ENCODE measurements at places on chromosomes 13 and 19. TPM values are rescaled to one million over a fixed set of nuclear protein-coding genes. Genes with fewer than 3 reads are reported as not detected.

The INTS6 gene
- total RNA-seq = 51.2 TPM

The ZNF583 gene
- total RNA-seq = 11.8 TPM

The CXCL17 gene
- 4.4 TPM for total RNA-seq

The CALR3 gene
- total RNA-seq = not detected

The CYSLTR2 gene
- total RNA-seq = 22.2 TPM

The GARIN5A gene
- total RNA-seq = 2.7 TPM

The DNAAF3 gene
- total RNA-seq = 1.9 TPM

The GJB2 gene
- total RNA-seq = 6.1 TPM

The ZNF525 gene
- total RNA-seq = 12.2 TPM

The PNMA8B gene
- total RNA-seq = 1.0 TPM

GRCh38 chr19:36771261-36772231, 1.1 kb downstream of the ZNF850 start:
- no peaks in the 10 kb centered on the region for H3K4me1 ChIP-seq
- H3K36me3 ChIP-seq = peaks cover under 1% of the 10 kb centered on the region
- H3K27me3 ChIP-seq = no peaks in the 10 kb centered on the region
- DNase-seq = peak; percentile 82
- peak overlapping the region; percentile 85 for H3K27ac ChIP-seq

DNA sequence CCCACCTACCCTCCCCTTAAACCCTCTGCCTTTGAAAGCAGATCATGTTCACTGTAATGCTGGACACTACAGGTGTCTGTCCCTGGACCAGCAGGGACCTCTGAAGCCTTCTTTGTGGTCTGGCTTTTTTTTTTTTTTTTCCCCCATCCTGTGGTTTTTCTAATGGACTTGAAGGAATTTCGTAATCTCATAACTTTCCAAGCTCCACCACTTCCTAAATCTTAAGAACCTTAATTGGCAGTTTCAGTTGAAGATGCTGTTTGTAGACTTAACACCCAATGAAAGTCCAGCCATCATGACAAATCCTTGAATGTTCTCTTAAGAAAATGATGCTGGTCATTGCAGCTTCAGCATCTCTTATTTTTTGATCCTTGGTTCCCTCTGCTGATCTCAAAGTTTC, 45.0 kb upstream of the LRCH1 start:
- no peaks in the 10 kb centered on the region for H3K27me3 ChIP-seq
- no peak overlapping the region for H3K27ac ChIP-seq

- no peak overlapping the region for H3K4me3 ChIP-seq
- DNase-seq = peak; percentile 16
- no peaks in the 10 kb centered on the region for H3K36me3 ChIP-seq
- no peaks in the 10 kb centered on the region for H3K27me3 ChIP-seq
- peaks cover 6% of the 10 kb centered on the region for H3K4me1 ChIP-seq
- peak overlapping the region; percentile 97 for H3K27ac ChIP-seq
Observed at GRCh38 chr19:34135821-34136611, 36.3 kb upstream of the LSM14A start.

GRCh38 chr13:68023838-68024581, 793.9 kb upstream of the PCDH9 start:
- H3K4me3 ChIP-seq = no peak overlapping the region
- no peaks in the 10 kb centered on the region for H3K27me3 ChIP-seq
- peak overlapping the region; percentile 40 for H3K27ac ChIP-seq
- no peaks in the 10 kb centered on the region for H3K36me3 ChIP-seq

GRCh38 chr13:41827507-41828213, 133.2 kb downstream of the VWA8 start:
- H3K27me3 ChIP-seq = no peaks in the 10 kb centered on the region
- H3K36me3 ChIP-seq = no peaks in the 10 kb centered on the region
- peak overlapping the region; percentile 53 for H3K27ac ChIP-seq
- H3K4me3 ChIP-seq = no peak overlapping the region
- DNase-seq = peak; percentile 21

- H3K4me1 ChIP-seq = no peaks in the 10 kb centered on the region
- H3K27ac ChIP-seq = no peak overlapping the region
- no peak for DNase-seq
- H3K36me3 ChIP-seq = no peaks in the 10 kb centered on the region
Observed at GRCh38 chr19:4108767-4109625, 14.9 kb downstream of the MAP2K2 start.

DNA sequence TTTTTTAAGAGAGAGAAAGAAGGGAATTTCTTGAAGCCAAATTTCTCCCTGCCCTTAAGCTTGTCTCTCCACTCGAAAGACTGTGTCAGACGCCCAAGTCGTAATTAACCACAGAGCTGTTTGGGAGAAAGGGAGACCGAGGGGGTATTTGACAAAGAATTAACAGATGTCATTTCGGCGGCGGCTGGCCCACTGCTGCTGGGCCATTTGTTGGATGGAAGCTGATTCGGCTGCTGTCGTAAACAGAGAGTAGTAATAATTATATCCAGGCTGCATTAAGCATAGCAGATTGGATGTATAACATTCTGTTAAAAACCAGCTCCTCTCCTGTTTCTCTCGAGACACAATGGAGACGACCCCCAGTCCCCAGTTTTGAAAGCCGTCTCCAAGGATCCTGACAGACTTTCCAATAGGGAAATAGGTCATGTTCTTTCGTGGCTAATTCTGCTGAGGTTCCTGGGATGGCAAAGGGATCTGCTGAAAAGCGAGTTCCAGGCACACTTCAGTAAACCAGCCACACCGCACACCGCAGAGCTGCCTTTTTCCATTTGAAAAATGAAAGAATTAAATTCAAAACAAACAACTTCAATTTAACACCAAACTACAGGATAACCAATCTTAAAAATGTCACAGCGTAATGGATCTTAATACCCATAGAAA, 71.5 kb downstream of the KCTD15 start:
- no peak for DNase-seq
- H3K4me3 ChIP-seq = no peak overlapping the region
- H3K36me3 ChIP-seq = no peaks in the 10 kb centered on the region
- peak overlapping the region; percentile 74 for H3K27ac ChIP-seq
- H3K4me1 ChIP-seq = peaks cover 15% of the 10 kb centered on the region
- no peaks in the 10 kb centered on the region for H3K27me3 ChIP-seq

DNA sequence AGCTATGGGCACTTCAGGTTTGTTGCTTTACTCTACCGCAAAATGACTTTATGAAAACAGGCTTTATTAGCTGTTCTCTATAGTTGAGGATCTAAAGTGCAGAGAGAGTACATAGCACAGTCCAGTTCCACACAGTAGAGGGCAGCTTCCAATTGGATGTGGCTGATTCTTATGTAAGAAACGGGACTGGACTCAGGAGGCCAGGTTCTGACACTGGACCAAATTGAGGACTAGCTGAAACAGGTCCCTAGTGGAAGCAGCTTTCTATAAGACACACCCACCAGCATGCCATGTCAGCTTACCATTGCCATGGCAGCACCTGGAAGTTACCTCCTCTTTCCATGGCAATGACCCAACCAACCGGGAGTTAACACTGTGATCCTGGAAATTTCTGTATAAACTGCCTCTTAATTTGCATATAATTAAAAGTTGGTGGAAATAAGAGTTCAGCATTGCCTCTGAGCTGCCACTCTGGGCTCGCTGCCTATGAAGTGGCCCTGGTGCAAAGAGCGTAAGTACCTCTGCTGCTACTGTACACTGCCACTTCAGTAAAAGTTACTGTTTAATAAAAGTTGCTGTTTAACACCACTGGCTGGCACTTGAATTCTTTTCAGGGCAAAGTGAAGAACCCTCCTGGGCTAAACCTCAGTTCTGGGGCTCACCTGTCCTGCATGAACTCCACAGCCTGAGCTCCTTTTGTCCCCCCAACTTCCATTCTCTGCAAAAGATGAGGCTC, 211.9 kb upstream of the SLC10A2 start:
- no peaks in the 10 kb centered on the region for H3K36me3 ChIP-seq
- DNase-seq = no peak
- H3K27me3 ChIP-seq = no peaks in the 10 kb centered on the region
- peaks cover under 1% of the 10 kb centered on the region for H3K4me1 ChIP-seq
- no peak overlapping the region for H3K4me3 ChIP-seq
- H3K27ac ChIP-seq = no peak overlapping the region

GRCh38 chr19:2150794-2151338, 500 bp downstream of the AP3D1 start:
- H3K36me3 ChIP-seq = no peaks in the 10 kb centered on the region
- peak overlapping the region; percentile 94 for H3K4me3 ChIP-seq
- no peaks in the 10 kb centered on the region for H3K27me3 ChIP-seq
- H3K4me1 ChIP-seq = peaks cover 18% of the 10 kb centered on the region
- peak; percentile 49 for DNase-seq

DNA sequence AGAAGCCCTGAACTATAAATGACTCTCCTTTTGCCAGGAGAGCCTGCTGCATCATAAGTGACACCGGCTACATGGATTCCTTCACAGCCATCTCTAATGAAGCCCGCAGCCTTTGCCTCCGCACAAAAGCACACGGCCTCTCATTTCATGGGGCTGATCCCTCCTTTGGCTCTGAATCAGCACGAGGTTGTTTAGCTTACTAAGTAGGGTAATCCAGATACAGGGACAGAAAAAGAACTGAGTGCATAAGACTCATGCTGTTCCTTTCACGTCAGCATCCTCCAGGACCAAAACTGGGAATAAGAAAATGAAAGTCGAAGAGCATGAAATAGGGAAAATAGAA, 136.3 kb downstream of the DCT start:
- H3K4me1 ChIP-seq = peaks cover 28% of the 10 kb centered on the region
- no peak overlapping the region for H3K4me3 ChIP-seq
- no peaks in the 10 kb centered on the region for H3K27me3 ChIP-seq

- no peaks in the 10 kb centered on the region for H3K4me1 ChIP-seq
- no peaks in the 10 kb centered on the region for H3K36me3 ChIP-seq
- no peak overlapping the region for H3K27ac ChIP-seq
- no peak overlapping the region for H3K4me3 ChIP-seq
- peak; percentile 32 for DNase-seq
- H3K27me3 ChIP-seq = no peaks in the 10 kb centered on the region
Observed at GRCh38 chr13:76522083-76522755, 364.0 kb downstream of the KCTD12 start.

- no peaks in the 10 kb centered on the region for H3K27me3 ChIP-seq
- H3K4me3 ChIP-seq = no peak overlapping the region
- H3K4me1 ChIP-seq = no peaks in the 10 kb centered on the region
Observed at GRCh38 chr19:48413879-48414587, 20.6 kb downstream of the GRIN2D start.

GRCh38 chr13:90414691-90415596, 932.5 kb upstream of the MIR17HG start:
- no peaks in the 10 kb centered on the region for H3K27me3 ChIP-seq
- no peak overlapping the region for H3K27ac ChIP-seq
- no peaks in the 10 kb centered on the region for H3K36me3 ChIP-seq
- DNase-seq = no peak
- peaks cover 6% of the 10 kb centered on the region for H3K4me1 ChIP-seq

DNA sequence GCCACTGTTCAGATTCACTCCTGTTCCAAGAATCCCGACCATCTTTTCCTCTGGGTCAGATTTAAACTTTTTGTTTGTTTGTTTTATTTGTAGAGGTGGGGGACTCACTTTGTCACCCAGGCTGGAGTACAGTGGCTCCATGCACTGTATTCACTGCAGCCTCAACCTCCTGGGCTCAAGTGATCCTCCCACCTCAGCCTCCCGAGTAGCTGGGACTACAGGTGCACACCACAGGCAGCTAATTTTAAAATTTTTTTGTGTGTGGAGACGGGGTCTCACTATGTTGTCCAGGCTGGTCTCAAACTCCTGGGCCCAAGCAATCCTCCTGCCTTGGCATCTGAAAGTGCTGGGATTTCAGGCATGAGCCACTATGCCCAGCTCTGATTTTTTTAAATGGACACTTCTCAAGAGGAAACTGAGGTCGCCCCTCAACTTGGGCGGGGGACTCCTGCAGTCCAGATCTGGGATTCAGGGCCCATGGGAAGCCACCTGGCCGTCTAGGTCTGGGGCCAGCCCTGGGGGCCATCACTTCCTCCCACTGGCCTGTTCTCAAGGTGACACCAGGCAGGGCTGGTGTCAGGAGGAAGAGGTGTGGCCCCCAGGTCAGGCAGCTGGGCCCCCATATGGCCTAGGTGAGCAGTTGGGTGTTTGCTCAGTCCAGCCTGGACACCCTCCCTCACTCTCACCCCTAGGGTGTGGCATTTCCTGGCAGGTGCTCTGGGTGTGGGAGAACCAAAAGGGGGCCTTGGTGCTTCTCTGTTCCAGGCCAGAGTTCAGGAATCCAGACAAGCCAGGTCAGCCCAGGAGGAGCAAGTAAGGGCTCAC, 1.3 kb downstream of the B3GNT3 start:
- DNase-seq = peak; percentile 78
- H3K36me3 ChIP-seq = no peaks in the 10 kb centered on the region
- peaks cover 18% of the 10 kb centered on the region for H3K4me1 ChIP-seq
- no peak overlapping the region for H3K4me3 ChIP-seq

- DNase-seq = no peak
- no peaks in the 10 kb centered on the region for H3K36me3 ChIP-seq
- peaks cover 7% of the 10 kb centered on the region for H3K27me3 ChIP-seq
- H3K4me1 ChIP-seq = no peaks in the 10 kb centered on the region
- no peak overlapping the region for H3K4me3 ChIP-seq
Observed at GRCh38 chr19:39749981-39750380, 12.2 kb upstream of the CLC start.

DNA sequence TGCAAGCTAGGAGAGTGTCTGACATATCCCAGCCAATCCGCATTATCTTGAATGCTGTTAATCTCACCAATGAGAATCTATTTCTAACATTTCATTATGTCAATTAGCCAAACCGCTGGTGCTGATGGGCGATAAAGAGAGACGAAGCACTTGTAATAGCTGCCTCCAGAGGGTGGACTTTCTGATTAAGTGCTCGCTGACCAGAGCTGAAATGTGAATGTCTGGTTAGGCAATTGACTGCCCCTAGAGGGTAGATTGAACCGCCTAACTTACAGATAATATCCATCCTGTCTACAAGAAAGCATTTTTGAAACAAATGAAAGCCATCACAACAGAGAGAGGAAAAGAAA, 552 bp upstream of the GRWD1 start:
- peaks cover 7% of the 10 kb centered on the region for H3K27me3 ChIP-seq
- no peaks in the 10 kb centered on the region for H3K36me3 ChIP-seq
- peak overlapping the region; percentile 33 for H3K4me3 ChIP-seq

- H3K36me3 ChIP-seq = no peaks in the 10 kb centered on the region
- H3K27ac ChIP-seq = no peak overlapping the region
- H3K4me3 ChIP-seq = no peak overlapping the region
- H3K27me3 ChIP-seq = peaks cover 29% of the 10 kb centered on the region
- no peak for DNase-seq
- H3K4me1 ChIP-seq = no peaks in the 10 kb centered on the region
Observed at GRCh38 chr19:30237140-30237539, 135.0 kb upstream of the ZNF536 start.

DNA sequence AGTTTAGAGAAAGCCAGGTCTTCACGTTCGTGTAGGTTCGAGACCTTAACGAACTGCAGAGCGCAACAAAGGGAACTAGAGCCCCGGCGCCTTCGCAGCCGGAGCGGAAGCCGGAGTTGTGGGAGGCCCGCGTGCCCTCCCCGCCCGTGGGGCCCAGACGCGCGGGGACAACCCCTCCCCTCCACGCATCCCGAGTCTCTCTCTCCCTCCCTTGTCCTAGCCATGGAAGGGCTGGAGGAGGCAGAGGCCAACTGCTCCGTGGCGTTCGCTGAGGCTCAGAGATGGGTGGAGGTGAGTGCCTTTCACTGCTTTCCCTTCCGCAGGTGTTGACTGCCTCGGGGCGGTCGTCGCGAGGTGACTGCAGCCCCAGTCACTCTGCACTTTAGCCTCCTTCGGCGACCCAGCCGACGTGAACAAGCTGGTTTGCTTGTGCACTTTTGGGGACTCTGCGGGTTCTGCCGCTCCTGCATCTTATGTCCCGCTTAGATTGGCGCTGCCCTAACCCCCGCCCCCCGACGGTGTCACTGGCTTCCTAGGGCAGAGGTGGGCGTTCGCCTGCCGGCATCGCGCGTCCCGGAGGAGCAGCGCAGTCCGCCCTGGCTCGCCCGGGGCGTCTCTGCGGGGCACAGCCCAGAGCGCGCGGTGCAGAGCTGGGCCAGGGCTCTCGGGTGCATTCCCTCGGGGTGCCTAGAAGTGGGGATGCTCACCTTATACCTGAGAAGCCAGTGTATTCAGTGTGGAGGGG, 478 bp downstream of the LMO7 start:
- peak overlapping the region; percentile 66 for H3K27ac ChIP-seq
- H3K36me3 ChIP-seq = no peaks in the 10 kb centered on the region
- peaks cover 7% of the 10 kb centered on the region for H3K4me1 ChIP-seq
- H3K4me3 ChIP-seq = peak overlapping the region; percentile 95
- peak; percentile 43 for DNase-seq

Data from hepatocyte (in vitro differentiated cells).